ENCODE measurements at places on chromosomes 6 and 20. TPM values are rescaled to one million over a fixed set of nuclear protein-coding genes. Genes with fewer than 3 reads are reported as not detected.

RIPK1 gene
- 11.7 TPM for polyA plus RNA-seq

CLPSL2 gene
- polyA plus RNA-seq = not detected

- no peak for DNase-seq
These were observed 19.7 kb downstream of the ZDHHC14 start for GRCh38 chr6:157400676-157401075.

- no peak for DNase-seq
These were observed 240.9 kb downstream of the PKHD1 start for GRCh38 chr6:51846531-51846930.

HTR1E gene
- polyA plus RNA-seq = not detected

GRCh38 chr20:4571759-4572531 is 149.8 kb upstream of the PRND start:
- no peak for DNase-seq

GRCh38 chr6:17656092-17656491 is 50.6 kb downstream of the NUP153 start:
- DNase-seq = peak; percentile 22

DNA sequence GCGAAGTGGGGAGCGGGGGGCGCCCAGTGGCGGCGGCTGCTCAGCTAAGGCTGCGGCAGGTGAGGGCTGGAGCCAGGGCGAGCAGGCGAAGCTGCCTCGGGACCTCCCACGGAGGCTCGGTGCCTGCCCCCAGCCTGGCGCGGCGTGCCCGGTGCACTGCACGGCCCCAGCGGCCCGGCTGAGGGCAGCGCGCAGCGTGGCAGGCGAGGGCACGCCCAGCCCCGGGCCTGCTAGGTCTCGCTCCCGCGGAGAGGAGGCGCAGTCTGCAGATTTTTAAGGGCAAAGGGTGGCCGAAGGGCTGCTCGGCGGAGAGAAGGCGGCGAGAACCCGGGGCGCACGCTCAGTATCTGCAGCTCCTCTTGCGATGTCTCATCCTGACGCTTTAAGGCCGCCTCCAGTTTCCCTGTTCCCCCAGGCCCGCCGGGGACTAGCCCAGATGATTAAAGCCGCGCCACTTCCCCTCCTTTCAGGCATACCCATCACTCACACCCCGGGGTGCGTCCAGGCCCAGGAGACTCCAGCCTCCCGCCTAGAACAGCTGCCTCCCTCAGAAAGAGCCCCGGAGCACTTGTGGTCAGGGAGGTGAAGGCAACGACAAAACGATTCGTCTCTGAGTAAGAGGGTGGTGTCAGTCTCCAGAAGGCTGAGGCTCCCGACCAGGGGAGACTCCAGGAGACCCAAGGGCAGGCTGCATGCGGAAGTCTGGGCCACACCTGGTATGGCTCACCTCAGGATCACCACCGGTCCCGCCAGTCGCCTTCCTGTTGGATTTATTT is at the start of gene FERMT1:
Gene FERMT1, minus strand, starts transcription at position 158 of the 776 bp plus-strand sequence. CDS start 3,476 bp downstream, outside the sequence.
- peak; percentile 36 for DNase-seq

DNA sequence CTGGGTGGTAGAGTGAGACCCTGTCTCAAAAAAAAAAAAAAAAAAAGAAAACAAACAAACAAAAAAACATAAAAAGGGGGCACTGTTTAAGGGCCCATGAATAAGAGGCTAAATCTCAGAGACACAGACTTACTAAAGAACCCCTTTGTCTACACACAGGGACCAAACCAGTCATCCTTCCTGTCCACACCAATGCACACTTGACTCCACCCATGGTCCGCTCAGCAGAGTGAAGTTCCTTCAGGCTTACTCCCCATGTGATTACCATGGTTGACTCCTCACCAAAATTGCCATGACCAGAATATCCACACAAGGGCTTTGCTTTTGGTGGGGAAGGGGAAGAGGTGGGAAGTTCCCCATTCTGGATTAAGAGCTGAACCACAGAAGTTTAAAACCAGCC is 19.4 kb upstream of the REPS1 start:
- DNase-seq = no peak

- DNase-seq = no peak
These were observed 274.7 kb upstream of the SUPT3H start for GRCh38 chr6:45652416-45652815.

GRCh38 chr20:53331151-53331973 is 262.3 kb downstream of the ZNF217 start:
- DNase-seq = peak; percentile 87

DNA sequence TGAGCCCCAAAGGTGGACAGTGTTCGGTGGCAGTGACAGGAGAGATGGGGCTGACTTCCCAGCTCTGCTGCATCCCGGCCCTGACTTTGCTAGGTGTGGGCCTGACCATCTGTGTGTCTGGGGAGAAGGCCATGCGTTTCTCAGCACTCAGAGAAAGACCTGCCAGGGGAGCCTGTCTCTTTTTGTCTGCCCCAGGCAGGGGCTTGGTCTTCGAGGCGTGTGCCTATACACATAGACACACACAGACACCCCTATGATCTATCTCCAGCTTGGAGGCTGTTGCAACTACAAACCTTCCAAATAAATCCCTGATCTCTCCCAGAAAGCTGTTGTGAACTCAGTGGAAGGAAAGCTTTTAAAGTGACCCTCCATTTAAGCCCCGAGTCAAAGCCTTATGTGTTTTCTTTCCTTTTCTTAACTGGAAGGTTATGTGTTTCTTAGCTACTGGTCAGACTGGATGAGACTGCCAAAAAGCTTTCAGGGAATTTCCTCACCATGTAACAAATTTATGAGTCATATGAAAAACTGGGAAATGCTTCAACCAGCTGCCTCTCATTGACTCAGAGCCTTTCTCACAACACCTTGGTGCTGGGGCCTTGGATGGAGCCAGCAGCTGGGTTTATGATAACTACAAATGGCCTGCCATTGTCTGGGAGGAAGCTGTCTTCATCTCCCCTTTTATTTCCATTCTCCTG is 102.6 kb downstream of the CDC5L start:
- peak; percentile 95 for DNase-seq

DNA sequence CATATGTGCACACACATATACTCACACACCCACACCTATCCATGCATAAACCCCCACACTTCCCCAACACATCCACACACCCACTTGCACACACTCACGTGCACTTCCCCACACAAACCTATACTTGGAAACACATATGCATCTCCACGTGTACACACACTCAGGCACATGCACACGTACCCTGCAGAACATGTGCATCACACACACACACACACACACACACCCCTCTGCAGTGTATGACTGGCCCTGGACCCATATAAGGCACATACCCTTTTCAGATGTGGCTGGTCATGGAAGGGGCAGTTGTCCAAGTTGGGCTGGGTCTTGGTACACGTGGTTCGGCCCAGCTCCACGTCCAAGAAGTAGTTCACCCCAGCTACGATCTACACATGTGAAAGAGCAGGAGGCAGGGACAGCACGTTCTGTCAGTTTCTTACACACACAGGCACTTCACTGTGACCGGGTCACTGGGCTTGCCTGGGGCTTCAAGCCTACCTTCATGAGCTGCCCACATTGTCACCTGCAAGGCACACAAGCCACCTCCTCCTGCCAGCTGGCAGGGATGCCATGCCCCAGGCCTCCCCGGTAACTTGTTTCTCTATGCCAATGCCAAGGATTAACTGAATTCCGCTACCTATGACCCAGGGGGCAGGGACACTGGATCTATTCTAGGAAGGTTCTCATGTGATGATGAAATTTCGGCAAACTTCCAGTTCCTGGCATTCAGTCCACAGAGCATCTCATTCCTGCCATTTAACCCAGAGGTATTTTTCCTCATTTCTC is 2.6 kb downstream of the CST3 start:
- no peak for DNase-seq

CDSN gene
- polyA plus RNA-seq = not detected

DNA sequence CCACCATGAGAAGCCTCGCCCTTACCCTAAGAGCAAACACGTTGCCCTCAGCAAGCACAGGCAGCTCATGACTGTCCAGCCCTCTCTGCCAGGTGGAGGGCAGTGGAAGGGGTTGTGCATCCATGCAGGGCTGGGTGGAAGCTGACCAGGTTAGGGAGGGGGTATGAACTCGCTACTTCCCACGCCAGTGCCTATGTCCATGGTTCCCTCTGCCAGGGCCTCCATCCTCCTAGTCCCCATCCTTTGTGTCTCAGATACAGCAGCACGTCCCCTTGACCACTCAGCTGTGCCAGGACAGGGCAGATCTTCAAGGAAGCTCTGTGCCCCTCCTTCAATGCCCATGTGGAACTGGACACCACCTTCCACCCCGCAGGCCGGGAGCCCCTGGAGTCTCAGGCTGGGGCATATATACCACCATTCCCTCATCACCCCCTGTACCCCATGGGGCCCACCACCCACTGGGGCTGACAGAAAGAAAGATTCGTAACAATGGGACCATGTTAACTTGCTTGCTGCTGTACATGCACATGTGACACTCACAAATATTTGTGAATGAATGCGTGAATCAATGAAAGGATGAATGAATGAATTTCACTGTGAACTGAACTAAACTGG is 90.7 kb downstream of the ANKRD60 start:
- no peak for DNase-seq

DNA sequence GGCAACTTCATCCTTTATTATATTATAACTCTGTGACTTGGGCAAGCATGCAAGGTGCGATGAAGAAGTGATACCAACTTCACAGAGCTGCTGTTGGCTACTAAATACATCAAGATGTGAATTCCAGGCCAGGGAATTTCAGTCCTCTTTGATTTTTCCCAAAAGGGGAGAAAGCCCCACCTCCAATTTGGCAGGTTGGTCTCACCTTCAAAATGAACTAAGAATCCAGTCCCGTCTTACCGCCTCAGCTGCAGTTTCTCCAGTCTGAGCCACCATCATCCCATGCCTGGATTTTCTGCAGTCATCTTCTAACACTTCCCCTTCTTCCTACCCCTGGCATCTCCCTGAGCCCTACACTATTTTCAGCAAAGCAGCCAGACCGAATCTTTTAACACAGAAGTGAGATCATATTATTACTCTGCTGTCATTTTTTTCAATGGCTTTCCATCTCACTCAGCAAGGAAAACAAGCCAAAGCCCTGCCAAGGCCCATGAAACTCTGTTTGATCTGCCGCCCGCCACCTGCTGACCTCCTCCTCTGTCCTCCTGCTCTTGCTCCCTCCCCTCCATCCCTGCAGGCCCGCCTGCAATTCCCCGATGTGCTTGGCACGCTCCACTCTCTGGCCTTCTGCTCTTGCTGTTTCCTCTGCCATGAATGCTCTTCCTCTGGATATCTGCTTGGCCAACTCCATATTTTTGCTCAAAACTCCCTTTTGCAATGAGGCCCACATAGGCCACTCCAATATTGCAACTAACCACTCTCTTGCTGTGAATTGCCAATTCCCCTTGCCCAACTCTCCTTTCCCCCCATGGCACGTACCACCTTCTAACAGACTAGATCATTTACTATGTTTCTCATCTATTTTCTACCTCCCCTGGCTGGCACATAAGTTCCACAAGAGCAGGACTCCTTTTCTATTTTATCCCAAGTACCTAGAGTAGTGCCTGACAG is 46.0 kb upstream of the TAGAP start:
- peak; percentile 55 for DNase-seq

- DNase-seq = peak; percentile 84
These were observed 1.1 kb downstream of the ACTL10 start for GRCh38 chr20:33667676-33668465.

GRCh38 chr6:1088492-1089001 is 223.4 kb upstream of the FOXQ1 start:
- no peak for DNase-seq

NRN1 gene
- polyA plus RNA-seq = 18.4 TPM

- DNase-seq = no peak
These were observed 146.6 kb upstream of the BMP5 start for GRCh38 chr6:56021943-56022342.

TCP11 gene
- 0.14 TPM for polyA plus RNA-seq

RAET1E gene
- 0.35 TPM for polyA plus RNA-seq

DNA sequence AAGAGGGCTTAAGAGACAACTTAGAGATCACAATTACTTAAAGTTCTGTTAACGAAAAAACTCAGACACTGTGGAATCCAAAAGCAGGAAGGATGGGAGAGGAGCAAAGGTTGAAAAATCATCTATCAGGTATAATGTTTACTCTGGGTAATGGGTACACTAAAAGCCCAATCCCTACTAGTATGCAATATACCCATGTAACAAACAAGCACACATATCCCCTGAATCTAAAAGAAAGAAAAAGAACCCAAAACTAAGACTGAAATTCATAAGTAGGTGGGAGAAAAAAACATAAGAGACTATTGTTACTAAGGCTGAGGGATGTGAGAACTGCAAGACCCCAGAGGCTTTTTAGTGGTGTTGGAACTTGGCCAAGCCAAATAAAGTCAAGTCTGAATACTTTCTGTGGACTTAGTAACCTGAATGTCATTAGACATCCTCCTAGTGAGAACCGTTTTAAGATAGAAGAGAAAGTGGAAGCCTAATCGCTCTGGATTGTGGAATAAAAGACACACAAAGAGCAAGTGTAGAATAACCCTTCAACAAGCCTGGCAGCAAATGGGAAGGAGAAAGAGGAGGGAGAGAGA is 189.4 kb upstream of the RNF217 start:
- DNase-seq = no peak

GRCh38 chr20:51513545-51513944 is 29.0 kb downstream of the NFATC2 start:
- DNase-seq = no peak

SIGLEC1 gene
- 3.7 TPM for polyA plus RNA-seq

GRCh38 chr20:64083378-64083803 is 807 bp downstream of the LKAAEAR1 start:
- DNase-seq = peak; percentile 83

LGSN gene
- polyA plus RNA-seq = not detected

- DNase-seq = no peak
These were observed 396.9 kb upstream of the ADGRB3 start for GRCh38 chr6:68238097-68238601.

DNA sequence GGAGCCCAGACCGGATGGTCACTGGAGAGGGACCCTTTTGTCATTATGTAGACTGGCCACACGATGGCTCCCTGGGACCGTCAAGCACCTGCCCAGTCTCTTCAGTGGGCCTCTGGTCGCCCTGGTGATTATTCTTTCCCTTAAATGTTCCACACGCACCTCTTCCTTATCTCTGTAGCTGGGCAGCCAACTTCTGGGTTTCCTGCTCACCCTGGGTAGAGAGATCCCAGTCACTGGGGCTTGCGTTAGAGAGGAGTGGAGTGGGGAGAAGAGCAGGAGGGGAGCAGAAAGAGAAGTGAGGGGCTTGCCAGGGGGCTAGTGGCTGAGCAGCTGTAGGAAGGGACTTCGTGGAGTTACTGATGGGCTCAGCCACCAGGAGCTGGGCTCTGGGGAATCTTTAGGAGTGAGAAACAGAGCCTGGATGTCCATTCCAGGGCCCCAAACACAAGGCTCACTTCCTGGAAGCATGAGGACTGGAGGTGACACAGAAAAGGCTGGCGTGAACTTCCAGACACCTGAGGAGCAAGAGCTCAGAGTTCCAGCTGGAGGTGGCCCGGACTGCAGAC is 150.1 kb downstream of the DHX35 start:
- DNase-seq = peak; percentile 51

GTF3C6 gene
- polyA plus RNA-seq = 75.9 TPM

GRCh38 chr20:18011482-18011881 is 42.7 kb downstream of the MGME1 start:
- no peak for DNase-seq

AK9 gene
- polyA plus RNA-seq = 6.9 TPM

EYA4 gene
- polyA plus RNA-seq = 23.1 TPM

- DNase-seq = no peak
These were observed 106.2 kb upstream of the DTNBP1 start for GRCh38 chr6:15768999-15769398.

- DNase-seq = no peak
These were observed 22.3 kb downstream of the GGTLC1 start for GRCh38 chr20:23966298-23966697.

GRCh38 chr6:157258878-157259277 is 64.4 kb downstream of the TMEM242 start:
- no peak for DNase-seq
